ENCODE measurements at places on chromosomes 12 and 14. TPM values are rescaled to one million over a fixed set of nuclear protein-coding genes. Genes with fewer than 3 reads are reported as not detected.

The KRT4 gene
- not detected for total RNA-seq

The SLC17A8 gene
- not detected for total RNA-seq

The C1QL4 gene
- 0.73 TPM for total RNA-seq

The RASSF9 gene
- total RNA-seq = 8.1 TPM

The PPTC7 gene
- total RNA-seq = 26.6 TPM

The CIROP gene
- total RNA-seq = 0.11 TPM

The GDF3 gene
- total RNA-seq = 0.63 TPM

The CIT gene
- 7.4 TPM for total RNA-seq

The PDZRN4 gene
- 2.9 TPM for total RNA-seq

The KRT85 gene
- total RNA-seq = not detected

The CAPZA3 gene
- not detected for total RNA-seq

Measured in thyroid gland (tissue), 4 donors.